ENCODE measurements at places on chromosomes 5 and 9.

- DNase-seq, result no peak
Observed at GRCh38 chr5:64666078-64666477, 24.2 kb upstream of the SHISAL2B start.

- no peak for DNase-seq
Observed at GRCh38 chr5:132663771-132664695, 6.1 kb downstream of the IL13 start.

GRCh38 chr5:172642486-172642885, 1.4 kb downstream of the NEURL1B start:
- DNase-seq, result no peak

- peak; percentile 76 for DNase-seq
Observed at GRCh38 chr5:158456756-158457155, 597.8 kb upstream of the CLINT1 start.

All from T1000 (cell line).